WERI-Rb-1 (cell line): ENCODE measurements at places on chromosomes 1 and 21.

DNA sequence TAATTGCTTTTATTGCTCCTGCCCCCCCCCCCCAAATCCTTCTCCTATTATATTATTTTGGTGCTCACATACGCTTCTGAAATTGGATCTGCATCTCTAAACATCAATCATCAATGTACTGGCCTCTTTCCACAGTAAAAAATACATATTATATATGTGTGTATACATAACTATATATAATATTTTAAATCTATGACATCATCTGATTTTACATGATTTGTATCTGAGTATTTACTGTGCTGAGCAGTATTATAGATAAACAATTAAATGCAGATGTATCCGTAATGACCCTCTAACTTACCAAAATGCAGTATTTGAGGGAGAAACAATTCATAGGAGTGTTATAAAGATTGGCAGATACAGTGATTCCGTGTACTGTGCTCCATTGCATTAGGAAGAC is 832 bp downstream of the PLPPR4 start:
- DNase-seq, result no peak

DNA sequence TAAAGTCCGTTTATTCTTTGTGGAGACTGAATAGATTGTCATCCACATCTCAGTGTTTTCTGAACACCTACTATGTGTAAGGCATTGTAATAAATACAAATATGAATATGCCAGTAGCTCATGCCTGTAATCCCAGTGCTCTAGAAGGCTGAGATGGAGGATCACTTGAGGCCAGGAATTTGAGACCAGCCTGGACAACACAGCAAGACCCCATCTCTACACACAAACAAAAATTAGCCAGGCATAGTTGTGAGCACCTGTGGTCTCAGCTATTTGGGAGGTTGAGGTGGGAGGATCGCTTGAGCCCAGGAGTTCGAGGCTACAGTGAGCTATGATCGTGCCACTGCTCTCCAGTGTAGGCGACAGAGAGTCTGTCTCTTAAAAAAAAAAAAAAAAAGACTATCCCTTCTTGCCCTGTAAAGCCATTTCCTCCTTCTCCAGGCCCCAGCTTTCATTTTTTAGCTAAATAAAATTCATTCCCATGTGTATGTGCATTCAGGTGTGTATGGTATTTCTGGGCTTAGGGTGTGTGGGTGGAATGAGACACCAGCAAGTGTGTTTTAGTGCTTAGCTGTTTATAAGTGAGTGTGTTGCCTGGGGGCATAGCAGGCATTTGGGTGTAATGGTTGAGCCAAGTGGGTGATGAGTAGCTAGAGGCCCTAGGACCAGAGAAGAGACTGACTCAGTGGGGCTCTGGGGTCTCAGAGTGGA is 7.8 kb downstream of the CELSR2 start:
- no peak for DNase-seq

- no peak for DNase-seq
Measured at GRCh38 chr1:51575406-51576084, 41.3 kb upstream of the OSBPL9 start.

DNA sequence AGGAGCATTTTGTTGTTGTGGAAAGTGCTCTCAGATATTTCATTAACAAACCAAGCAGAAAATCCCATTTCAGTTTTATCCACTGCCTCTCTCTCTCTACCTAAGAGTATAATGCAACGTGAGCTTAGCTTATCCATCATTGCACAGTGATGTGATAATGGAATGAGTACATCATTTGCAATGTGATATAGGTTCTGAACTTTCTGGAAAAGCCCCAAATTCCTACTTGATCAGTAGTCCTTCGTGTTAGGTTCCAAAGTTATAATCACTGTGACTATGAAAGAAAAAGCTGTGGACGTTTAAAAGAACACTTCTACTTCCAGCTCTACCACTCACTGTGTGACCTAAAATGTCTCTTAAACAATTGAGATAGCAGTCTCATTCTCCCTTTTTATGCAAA is 76.4 kb upstream of the PRMT6 start:
- DNase-seq, result no peak

GRCh38 chr1:200654660-200655059 is 15.0 kb downstream of the DDX59 start:
- no peak for DNase-seq

DNA sequence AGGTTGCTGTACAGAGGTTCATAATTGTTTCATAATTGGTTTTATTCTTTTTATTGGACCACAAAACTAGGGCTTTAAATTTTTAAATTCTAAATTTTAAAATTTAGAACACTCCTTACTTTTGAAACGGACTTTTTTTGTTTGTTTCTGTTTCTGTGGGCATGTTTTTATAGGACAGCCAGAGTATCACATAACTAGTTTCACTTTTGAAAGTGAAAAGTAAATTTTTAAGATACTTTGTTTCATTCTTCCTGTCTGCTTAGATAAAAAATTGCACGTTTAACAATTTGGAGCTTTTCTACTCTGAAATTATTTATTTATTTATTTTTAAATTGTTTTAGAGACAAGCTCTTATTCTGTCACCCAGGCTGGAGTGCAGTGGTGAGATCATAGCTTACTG is 29.7 kb downstream of the MDM4 start:
- no peak for DNase-seq
